ENCODE measurements at places on chromosomes 7 and 10.

DNA sequence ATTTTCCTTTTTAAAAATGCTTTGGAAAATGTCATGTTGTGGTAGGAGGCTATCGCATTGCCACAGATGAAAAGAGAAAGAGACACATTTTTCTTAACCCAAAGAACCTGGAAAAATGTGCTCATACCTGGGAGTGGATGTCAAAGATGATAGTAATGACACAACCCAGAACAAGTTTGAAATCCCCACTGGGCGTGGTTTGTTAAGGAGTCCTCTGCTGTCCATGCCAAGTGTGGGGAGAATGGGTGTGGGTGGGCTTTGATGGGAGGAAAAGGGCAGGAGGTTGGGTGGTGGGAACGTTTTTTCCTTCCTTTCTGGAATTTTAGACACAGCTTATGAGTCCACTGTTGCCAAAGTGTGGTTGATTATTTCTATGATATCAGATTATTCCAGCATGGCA is 10.9 kb downstream of the OPTN start:
- no peak for DNase-seq

DNA sequence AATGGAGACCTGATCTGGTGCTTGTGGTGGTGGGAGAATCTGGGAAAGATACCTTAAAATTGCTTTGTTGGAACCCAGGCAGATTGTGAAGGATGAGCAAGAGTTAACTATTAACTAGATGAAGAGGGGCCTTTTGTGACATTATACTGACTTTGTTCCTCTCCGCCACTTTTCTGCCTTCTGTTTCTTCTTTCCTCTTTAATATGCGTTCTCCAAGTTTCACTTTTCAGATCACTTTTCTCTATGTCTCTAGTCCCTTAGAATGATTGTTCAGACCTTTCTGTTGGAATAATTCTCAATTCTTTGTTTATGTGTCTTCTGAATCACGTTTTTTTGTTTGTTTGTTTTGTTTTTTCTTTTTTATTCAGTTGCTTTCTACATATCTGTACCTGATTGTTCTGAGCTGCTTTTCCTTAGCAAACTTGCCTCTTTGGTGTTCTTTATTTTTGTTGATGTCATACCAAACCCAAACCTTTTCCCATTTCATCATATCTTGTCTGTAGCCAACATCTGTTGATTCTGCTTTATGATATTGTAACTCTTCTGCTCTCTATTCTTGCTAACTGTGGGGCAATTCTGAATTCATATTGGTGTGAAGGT is 2.8 kb downstream of the BMPR1A start:
- DNase-seq: no peak

DNA sequence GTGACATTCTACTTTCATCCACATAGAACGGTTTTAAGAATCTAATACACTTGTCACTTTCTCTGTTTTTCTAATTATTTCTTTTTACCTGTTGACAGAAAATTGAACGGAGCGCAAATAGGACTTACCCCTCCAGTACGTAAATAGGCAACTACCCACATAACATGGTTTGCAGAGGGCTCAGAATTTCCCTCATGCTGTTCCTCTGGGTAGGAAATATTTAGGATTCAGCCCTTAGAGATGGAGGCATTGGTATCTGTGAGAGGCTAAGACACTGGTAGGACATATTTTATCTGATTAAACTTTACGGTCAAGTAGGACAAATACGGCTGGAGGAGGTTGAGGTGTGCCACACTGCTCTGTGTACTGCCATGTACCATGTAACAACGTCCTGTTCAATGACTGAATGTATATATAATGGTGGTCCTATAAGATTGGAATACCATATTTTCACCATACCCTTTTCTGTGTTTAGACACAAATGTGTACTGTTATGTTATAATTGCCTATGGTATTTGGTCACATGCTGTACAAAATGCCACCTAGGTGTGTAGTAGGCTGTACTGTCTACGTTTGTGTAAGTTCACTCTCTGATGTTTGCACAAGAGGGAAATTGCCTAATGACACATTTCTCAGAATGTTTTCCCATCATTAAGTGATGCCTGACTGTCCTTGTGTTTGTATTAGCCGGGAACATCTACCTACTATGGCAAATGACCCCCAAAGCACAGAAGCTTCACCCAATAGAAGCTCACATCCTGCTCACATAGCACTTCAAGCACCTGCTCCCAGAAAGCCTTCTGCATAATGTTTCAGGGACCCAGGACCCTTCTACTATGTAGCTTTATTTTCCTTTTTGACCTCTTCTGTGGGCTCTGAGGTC is 429.4 kb upstream of the AKR1E2 start:
- DNase-seq: no peak

DNA sequence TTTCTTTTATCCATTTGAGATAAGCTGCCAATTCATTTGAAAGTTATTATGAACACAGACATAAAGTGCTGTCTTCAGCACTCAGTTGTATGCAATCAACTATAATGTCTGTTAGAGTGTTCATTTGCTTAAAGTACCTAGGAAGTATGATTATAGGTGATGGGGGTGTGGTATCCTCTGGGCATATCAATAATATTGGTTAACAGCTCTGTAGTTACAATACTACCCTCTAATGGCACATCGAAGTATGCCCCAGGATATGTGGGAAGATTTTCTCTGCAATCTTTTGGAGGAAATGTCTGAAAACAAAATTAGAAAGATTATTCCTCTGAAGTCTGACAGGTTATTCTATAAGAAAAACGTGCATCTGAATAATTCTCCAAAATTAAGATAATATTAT is 429.7 kb downstream of the ARL4A start:
- no peak for DNase-seq

GRCh38 chr7:80515298-80515697 is 3.4 kb upstream of the GNAT3 start:
- DNase-seq: no peak

DNA sequence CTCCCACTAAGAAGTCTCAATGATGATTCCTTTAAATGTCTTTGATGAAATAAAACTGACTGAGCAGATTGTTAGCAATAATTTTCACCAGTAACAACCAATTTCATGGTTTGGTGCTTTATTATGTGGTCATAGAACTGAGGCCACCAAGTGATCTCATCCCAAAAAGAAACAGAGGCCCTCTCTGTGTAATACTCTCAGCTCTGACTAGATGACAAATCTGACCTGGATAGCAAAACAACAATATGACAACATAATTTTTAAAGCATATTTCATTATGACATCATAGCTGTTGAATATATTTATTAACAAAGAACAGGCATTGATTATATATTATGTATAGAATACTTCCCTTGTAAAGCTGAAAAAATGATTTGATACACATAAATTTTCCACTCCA is 5.9 kb downstream of the SEMA3E start:
- DNase-seq: no peak

- no peak for DNase-seq
These were observed 35.4 kb upstream of the PODXL start for GRCh38 chr7:131591687-131592319.

DNA sequence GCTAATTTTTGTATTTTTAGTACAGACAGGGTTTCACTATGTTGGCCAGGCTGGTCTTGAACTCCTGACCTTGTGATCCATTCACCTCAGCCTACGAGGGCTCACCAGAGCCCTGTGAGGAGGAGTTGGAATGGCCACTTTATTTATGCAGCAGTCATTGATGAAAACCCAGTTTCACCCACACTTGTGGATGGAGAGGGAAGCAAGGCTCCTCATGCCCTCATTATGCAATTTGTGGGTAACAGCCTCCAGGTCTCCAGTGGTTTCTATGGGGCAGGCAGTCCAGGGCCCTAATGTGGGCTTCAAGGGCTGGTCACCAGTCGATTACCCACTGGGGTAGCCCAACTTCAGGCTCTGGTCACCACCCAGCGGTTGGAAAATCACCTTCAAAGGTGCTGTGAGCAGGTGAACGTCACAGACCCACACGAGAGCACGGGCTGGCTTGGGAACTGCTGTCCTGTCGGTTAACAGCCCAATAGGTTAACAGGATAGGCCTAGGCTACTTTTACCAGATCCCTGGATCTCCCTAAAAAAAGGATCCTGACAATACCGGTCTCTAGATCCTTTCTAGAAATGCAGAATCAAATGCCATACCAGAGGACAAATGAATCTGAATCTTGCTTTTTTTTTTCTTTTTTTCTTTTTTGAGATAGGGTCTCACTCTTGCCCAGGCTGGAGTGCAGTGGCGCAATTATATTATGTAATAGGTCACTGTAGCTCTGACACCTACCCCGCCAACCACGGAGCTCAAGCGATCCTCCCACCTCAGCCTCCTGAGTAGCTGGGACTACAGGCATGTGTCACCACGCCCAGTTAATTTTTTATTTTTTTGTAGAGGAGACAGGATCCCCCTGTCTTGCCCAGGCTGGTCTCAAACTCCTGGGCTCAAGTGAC is 97.8 kb downstream of the SLC37A3 start:
- no peak for DNase-seq
